ENCODE measurements at places on chromosomes 2 and 18. TPM values are rescaled to one million over a fixed set of nuclear protein-coding genes. Genes with fewer than 3 reads are reported as not detected.

DNA sequence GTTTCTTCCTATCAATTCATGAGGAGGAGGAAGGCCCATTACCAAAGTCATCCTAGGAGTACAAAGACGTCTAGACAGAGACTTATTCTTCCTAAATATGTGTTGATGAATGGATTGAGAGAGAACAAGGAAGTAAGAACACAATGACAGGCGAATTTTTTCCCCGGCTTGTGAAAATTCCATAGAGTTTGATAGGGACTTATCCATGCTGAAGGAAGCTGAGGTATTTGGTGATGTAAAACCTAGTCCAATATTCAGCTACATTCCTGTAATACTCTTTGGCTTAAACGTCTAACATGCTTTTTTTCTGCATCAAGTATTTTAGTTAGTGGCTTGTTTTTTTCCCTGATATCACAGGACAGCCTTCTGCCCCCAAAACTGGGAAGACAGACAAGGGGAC is 121.9 kb upstream of the MYT1L start:
- no peak for DNase-seq

Gene C2orf78
- not detected for total RNA-seq

DNA sequence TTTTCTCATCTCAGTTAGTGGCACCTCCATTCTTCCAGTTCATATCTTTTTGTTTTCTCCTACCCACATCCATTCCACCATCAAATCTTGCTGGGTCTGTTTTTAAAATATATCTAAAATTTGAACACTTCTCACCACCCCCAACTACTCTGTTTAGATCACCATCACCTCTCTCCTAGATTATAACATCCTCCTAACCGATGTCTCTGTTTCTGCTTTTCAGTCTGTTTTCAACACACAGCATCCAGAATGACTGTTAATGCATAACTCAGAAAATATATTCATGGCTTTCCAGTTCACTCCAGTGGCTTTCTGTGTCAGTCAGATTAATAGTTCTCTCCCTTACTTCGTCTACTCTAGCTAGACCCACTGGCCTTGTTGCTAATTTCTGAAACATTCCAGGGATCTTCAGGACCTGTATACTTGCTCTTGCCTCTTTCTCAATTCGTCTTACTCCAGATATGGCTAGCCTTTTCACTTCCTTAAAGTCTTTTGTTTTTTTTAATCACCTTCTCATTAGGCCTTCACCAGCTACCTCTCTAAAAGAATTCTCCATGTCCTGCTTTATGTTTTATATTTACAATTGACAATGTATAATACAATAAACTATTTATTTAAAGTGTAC is 105.3 kb downstream of the COMMD1 start:
- no peak for DNase-seq

Gene REEP1
- 0.45 TPM for total RNA-seq

DNA sequence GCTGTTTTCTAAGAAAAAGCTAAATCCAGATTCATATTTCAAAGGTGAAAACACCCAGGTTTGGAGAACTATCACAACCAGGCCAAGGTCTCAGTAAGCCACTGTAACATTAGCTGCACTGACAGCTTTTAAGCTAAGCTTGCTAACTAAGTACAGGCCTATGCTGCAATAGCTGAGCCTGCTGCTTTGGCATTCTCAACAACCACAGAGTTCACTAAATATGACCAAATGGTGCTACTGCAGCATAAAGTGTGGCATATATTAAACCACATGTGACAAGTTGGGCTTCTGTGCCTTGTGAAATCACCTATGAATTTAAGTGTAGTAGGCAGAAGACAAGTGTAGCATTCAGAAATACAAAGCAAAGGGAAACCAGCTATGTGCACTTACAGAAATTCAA is 206.7 kb downstream of the TCF4 start:
- DNase-seq: no peak

DNA sequence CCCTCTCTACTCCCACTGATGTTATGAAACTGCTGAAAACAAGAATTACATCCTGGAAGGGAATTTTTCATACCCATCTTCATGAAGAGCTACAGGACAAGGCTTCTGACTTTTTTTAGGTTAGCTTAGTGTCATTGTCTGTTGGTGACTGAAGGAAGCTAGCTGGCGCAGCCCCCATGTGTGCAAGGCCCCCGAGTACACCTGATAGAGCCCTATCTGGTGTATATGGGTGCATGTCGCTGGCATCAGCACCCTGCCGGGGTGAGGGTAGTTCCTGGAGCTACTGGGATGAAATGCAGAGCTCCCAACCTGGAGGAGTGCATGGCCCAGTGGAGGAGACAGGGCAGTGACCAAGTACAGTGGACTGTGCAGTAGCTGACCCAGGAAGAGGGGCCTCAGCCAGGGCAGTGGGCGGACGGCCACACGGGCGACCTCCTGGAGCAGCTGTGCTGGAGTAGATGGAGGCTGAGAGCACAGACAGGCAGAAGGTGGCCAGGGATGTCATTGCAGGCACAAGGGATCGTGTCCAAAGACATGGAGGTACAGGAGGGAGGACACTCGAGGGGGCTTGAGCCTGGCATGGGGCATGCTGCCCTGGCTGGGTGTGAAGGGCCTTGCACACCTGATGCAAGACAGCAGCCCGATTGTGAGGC is 12.1 kb downstream of the IMPA2 start:
- DNase-seq: no peak

Gene TXNDC2
- total RNA-seq: not detected

Gene CERKL
- not detected for total RNA-seq

- DNase-seq: no peak
Observed at GRCh38 chr2:214311031-214311533, 99.8 kb upstream of the VWC2L start.

Gene INHA
- total RNA-seq: not detected

GRCh38 chr2:53751728-53752127 is 15.9 kb upstream of the CHAC2 start:
- no peak for DNase-seq

Gene APOB
- not detected for total RNA-seq

- DNase-seq: no peak
Observed at GRCh38 chr2:20723543-20723942, 56.6 kb downstream of the GDF7 start.

Gene SLC16A14
- not detected for total RNA-seq

Gene BCL2L11
- 40.2 TPM for total RNA-seq

GRCh38 chr2:223053484-223054192 is 1.6 kb downstream of the KCNE4 start:
- DNase-seq: no peak

DNA sequence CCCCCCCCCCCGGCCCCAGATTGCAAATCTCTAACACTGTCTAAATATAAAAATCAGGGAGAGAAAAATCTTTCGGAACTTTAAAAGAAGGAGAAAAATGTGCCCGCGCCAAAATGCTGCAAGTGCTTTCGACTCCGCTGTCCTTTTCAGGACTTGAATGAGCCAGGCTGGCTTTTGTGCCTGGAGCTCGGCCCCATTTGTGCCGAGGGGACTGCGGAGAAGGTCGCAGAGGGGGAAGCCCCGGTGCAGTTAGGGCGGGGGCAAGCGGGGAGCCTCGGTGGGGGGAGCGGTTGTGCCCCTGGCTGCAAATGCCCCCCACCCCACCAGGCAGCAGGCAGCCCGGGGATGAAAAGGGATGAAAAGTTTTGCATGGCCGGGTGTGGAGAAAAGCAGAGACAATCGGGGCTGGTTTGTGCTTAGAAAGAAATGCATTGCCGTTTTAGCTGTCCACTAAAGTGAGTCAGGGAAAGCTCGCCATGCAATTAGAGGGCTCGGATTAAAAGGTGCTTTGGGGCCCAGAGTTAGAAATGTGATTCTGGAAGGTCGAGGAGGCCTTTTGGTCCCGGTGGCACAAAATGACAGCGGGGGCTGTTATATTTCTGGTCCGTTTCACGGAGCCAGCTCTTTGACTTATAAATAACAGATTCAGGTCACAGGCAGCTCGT is 1.6 kb downstream of the INHBB start:
- DNase-seq: no peak

DNA sequence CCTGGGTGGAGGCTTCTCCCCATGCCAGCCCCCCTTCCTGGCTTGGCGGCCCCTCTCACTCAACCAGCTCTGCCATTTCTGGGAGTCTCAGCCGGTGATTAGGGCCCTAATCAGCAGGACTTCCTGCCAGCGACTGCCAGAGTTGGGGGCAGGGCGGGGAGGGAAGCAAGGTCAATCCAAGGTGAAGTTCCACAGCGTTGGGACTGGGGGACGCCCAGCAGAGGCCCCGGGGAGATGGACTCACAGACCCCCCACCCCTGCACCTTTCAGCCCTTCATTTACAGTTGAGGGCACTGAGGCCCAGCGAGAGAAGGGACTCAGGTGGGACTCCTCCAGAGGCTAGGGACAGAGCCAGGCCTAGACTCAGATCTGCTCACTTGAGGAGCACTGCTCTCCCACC is 65.3 kb downstream of the TNS1 start:
- no peak for DNase-seq

Gene RGPD4
- total RNA-seq: 0.16 TPM

DNA sequence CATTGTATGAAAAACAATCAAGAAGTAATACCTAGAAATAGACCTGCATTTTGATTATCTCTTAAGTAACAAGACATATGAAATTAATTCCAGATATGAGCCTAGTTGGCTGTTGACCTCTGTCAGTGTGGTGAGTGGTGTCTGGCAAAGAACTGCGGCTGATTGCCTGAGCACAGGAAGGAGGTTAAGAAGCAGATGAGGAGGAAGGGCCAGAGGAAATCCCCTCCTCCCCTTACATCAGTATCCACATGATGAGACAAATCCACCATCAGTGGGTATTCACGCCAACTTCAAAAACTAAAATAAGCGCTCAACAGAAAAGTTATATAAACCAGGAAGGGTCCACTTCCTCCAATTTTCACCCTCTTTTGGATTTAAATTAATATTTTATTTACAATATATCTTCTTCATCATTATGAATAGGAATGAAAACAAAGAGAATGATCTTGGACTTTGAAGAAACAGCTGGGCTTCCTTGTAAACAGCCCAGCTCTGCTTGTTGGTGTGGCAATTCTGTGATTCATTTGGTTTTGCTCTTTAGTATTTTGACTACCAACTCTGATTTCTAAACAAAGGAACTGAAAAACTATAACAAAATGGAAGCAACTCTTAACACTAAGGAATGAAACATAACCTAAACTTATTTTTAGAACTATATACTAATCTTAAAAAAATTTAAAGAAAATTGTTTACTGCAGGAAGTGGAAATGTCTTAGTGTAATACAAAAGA is 27.3 kb downstream of the RFTN2 start:
- no peak for DNase-seq

Gene EXOC6B
- total RNA-seq: 11.0 TPM

- DNase-seq: no peak
Observed at GRCh38 chr2:168729455-168729854, 73.0 kb upstream of the NOSTRIN start.

Gene GATA6
- not detected for total RNA-seq

- DNase-seq: no peak
Observed at GRCh38 chr2:219002395-219003266, 9.4 kb upstream of the CRYBA2 start.

DNA sequence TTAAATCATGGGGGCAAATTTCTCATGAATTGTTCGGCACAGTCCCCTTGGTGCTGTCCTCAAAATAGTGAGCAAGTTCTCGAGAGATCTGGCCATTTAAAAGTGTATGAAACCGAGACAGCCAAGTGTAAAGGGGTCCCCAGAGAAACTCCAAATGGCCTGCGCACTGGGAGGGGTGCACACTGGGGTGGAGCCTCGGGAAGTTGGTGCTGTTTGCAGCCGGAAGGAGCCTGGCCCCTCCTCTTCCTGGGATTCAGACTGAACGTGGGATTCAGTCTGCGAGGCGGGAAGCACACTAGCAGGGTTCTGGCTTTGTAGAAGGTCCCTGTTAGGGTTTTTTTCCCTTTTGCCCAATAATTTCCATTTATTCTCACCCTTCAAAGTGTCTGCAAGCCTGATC is 48.8 kb downstream of the RABL2A start:
- no peak for DNase-seq

Gene RND3
- total RNA-seq: not detected

Gene DES
- total RNA-seq: not detected

- no peak for DNase-seq
Observed at GRCh38 chr2:158968396-158969161, at the start of gene TANC1. TANC1 (plus strand) TSS chr2:158968640; CDS start chr2:159065911, 97,271 bp downstream.

Gene TMEM17
- not detected for total RNA-seq

DNA sequence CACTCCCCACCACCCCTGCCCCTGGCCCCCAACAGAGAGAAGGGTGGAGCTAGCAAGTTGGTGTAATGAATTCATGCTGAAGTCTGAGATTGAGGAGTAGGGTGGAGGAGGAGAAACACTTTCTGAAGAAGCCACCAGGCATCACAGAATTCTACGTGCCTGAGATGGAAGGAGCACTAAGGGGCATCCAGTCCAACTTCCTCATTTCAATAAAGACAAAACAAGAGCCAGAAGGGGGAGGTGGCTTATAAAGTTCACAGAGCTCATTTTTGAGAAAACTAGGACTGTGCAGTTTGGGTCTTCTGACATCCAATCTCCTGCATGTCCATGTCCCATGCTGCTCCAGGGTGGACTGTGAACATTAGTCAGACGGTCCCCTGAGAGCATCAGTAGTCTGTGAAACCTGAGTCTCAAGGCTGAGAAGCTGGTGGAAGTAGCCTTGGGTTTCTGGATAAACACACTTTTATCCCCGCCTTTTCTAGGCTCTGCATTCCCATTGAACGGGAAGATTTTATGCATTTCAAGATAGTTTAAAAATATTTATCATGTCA is 77.7 kb downstream of the TRIM43 start:
- DNase-seq: no peak

DNA sequence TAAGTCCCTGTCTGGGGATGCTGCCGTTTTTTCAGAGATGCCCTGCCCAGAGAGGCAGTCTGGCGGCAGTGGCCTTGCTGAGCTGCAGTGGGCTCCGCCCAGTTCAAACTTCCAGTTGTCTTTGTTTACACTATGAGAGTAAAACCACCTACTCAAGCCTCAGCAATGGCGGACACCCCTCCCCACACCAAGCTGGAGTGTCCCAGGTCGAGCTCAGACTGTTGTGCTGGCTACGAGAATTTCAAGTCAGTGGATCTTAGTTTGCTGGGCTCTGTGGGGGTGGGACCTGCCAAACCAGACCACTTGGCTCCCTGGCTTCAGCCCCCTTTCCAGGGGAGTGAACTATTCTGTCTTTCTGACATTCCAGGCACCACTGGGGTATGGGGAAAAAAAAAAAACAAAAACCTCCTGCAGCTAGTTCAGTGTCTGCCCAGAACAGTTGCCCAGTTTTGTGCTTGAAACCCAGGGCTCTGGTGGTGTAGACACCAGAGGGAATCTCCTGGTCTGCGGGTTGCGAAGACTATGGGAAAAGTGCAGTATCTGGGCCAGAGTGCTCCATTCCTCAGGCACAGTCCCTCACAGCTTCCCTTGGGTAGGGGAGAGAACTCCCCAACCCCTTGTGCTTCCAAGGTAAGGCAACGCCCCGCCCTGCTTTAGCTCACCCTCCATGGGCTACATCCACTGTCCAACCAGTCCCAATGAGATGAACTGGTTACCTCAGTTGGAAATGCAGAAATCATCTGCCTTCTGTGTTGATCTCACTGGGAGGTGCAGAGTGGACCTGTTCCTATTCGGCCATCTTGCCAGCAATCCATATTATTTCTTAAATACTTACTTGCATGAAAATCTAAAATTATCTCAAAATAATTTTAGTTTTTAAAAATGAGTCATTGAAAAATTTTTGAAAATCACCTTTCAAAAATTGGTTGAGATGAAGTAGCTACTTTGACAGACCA is 338.0 kb downstream of the OSR1 start:
- no peak for DNase-seq

- DNase-seq: no peak
Observed at GRCh38 chr2:165594231-165594934, 124.9 kb downstream of the CSRNP3 start.

Gene ALK
- not detected for total RNA-seq

- peak; percentile 56 for DNase-seq
Observed at GRCh38 chr18:6414118-6414722, 491 bp downstream of the L3MBTL4 start.

Measured in activated naive CD4-positive, alpha-beta T cell treated with anti-CD3 and anti-CD28 coated beads, Interleukin-2, amount 50 U/mL, for 72 hours (primary cell).